Activated CD4-positive, CD25-positive, alpha-beta regulatory T cell (primary cell): ENCODE measurements at places on chromosomes 1 and 21.

DNA sequence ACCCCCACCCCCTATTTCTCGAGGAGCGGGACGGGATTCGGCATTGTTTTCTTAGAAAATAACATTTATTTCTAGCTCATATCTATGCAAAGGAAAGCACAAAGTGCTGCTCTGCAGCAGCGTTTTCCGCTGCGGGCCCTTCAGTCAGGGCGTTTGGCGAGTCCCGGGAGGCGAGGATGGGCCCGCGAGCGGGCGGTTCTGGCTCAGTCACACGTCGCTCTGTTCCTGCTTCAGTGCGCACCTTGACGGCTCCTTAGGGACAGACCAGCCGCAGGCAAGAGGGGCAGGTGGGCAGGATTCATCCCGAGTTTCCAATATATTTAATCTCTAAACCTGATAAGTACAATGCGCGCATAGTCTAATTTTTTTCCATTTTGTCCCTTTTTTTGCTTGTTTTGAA is 5.7 kb downstream of the DMRTA2 start:
- DNase-seq = no peak

GRCh38 chr1:244346972-244347618 is 104.6 kb downstream of the ADSS2 start:
- DNase-seq = no peak

DNA sequence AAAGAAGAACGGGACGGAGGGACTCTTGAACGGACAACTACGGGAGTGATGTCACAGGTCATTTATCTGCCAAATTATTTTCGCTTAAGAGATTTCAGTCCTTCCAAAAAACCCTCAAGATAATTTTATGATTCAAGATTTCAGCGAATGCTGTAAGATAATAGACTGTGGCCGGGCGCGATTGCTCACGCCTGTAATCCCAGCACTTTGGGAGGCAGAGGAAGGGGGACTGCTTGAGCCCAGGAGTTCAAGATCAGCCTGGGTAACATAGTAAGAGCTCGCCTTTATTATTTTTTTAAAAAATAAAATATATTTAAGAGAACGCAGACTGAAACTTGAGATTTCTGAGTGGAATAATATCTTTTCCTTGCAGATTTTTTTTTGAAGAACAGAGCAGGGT is 609 bp downstream of the RWDD2B start:
- DNase-seq = no peak

GRCh38 chr1:15568387-15569073 is 16.3 kb downstream of the AGMAT start:
- no peak for DNase-seq

GRCh38 chr1:111792249-111792648 is 36.5 kb downstream of the DDX20 start:
- DNase-seq = no peak

- no peak for DNase-seq
These were observed 16.4 kb downstream of the TP73 start for GRCh38 chr1:3668585-3669300.
